GM12891 (cell line): ENCODE measurements at places on chromosomes 5 and 9.

GRCh38 chr5:178403956-178404600 lies 171.5 kb upstream of the PHYKPL start:
- no peak for DNase-seq

GRCh38 chr9:81489046-81489445 lies 200.3 kb downstream of the TLE1 start:
- DNase-seq, result no peak

- DNase-seq, result no peak
Measured at GRCh38 chr5:151086192-151086869, 5.5 kb upstream of the TNIP1 start.

- no peak for DNase-seq
Measured at GRCh38 chr5:18244309-18244708, 610.0 kb downstream of the TAF11L14 start.

GRCh38 chr5:10337986-10338385 lies 15.5 kb upstream of the MARCHF6 start:
- DNase-seq, result no peak
